ENCODE measurements at places on chromosomes 16 and 17. TPM values are rescaled to one million over a fixed set of nuclear protein-coding genes. Genes with fewer than 3 reads are reported as not detected.

The OR1D2 gene
- total RNA-seq: not detected

The SLC52A1 gene
- total RNA-seq: not detected

- DNase-seq: no peak
Observed at GRCh38 chr17:73156887-73157520, 7.8 kb upstream of the SSTR2 start.

The HAPSTR1 gene
- total RNA-seq: 54.9 TPM

The COX6A2 gene
- total RNA-seq: not detected

The OTOP3 gene
- not detected for total RNA-seq

DNA sequence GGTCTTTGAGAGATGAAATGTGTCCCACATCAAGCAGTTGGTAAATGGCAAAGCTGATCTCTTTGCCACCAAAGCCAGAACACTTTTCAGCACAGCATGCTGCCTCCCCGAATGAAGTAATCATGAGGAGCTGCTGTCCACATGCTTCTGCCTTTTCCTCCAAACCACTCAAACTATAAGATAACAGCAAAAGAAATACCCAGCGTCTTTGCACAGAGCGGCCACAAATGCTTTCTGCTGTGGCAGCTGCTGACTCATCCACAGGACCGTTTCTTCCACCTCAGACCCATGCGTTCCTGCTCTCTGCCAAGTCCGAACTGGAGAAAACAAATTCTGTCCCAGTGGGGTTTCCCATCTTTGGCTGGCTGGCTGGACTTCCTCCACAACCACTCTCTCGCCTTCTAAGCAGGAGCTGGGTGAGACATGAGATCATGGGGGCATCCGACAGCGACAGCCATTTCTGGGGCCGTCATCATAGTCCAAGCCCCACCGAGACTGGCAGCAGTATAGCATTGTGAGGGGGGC is 27.1 kb downstream of the TBC1D3B start:
- no peak for DNase-seq

The ABCA10 gene
- 0.34 TPM for total RNA-seq

All from HCT116 (cell line).